Large intestine (tissue), 12 donors: ENCODE measurements at places on chromosomes 5 and 9.

DNA sequence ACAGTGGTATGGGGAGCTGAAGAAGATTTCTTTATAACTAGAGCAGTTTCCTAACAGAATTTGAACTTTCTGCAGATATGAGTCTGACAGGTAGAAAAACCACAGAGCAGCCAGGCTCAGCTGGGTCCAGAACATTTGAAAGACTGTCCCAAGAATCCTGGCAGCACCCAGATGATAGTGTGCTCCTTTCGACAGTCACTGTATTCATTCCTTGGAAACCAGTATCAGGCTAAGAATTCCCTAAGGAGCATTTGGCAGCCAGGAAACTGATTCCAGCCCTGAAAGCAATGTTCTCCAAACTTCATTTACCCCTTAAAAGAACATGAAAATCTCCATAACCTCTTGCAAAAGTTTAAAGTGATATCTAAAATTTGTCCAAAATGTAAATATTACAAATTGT, 123.0 kb upstream of the MTAP start:
- no peak for DNase-seq

GRCh38 chr9:90815944-90816357, 14.3 kb downstream of the SYK start:
- DNase-seq: no peak

GRCh38 chr5:103469288-103470040, 93.1 kb downstream of the NUDT12 start:
- peak; percentile 73 for DNase-seq

- DNase-seq: peak; percentile 52
Measured at GRCh38 chr5:124512952-124513632, 233.3 kb downstream of the ZNF608 start.

GRCh38 chr5:160921423-160922285, 69.6 kb upstream of the ATP10B start:
- DNase-seq: peak; percentile 79

- DNase-seq: no peak
Measured at GRCh38 chr9:15714746-15715145, 161.9 kb downstream of the CCDC171 start.

- no peak for DNase-seq
Measured at GRCh38 chr9:68626526-68626925, 78.5 kb upstream of the PIP5K1B start.

- DNase-seq: no peak
Measured at GRCh38 chr5:102670224-102670836, 84.8 kb upstream of the PAM start.

- no peak for DNase-seq
Measured at GRCh38 chr5:6656680-6657079, 23.4 kb downstream of the SRD5A1 start.

GRCh38 chr9:117073539-117074341, 341.1 kb downstream of the ASTN2 start:
- no peak for DNase-seq

- no peak for DNase-seq
Measured at GRCh38 chr5:59218424-59219045, 635.7 kb downstream of the RAB3C start.

DNA sequence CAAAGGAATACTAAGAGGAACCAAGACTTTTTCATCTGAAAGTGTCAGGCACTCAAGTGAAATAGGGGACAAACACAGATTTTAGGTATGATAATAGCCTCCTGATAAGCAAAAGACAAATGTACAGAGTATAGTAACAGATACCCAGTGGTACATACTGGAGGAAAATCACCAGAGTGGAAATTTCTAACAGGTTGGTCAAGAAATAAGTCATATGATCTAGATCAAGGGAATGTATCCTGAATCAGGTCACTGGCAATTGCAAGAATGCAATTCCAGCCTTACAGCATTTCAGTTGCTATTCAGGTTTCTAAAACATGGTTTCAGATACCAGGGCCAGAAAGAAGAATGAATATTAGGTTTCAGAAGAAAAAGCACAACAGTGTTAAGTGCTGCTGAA, 82.2 kb upstream of the SLCO6A1 start:
- no peak for DNase-seq

- peak; percentile 73 for DNase-seq
Measured at GRCh38 chr5:115532517-115532916, 12.1 kb downstream of the FEM1C start.

- no peak for DNase-seq
Measured at GRCh38 chr9:104808035-104808614, 44.2 kb downstream of the NIPSNAP3B start.

GRCh38 chr9:33993104-33993503, 55.6 kb downstream of the UBAP2 start:
- DNase-seq: no peak

- peak; percentile 35 for DNase-seq
Measured at GRCh38 chr5:170265522-170265921, 32.1 kb downstream of the LCP2 start.

GRCh38 chr5:131589510-131590348, 45.3 kb downstream of the RAPGEF6 start:
- DNase-seq: peak; percentile 85

DNA sequence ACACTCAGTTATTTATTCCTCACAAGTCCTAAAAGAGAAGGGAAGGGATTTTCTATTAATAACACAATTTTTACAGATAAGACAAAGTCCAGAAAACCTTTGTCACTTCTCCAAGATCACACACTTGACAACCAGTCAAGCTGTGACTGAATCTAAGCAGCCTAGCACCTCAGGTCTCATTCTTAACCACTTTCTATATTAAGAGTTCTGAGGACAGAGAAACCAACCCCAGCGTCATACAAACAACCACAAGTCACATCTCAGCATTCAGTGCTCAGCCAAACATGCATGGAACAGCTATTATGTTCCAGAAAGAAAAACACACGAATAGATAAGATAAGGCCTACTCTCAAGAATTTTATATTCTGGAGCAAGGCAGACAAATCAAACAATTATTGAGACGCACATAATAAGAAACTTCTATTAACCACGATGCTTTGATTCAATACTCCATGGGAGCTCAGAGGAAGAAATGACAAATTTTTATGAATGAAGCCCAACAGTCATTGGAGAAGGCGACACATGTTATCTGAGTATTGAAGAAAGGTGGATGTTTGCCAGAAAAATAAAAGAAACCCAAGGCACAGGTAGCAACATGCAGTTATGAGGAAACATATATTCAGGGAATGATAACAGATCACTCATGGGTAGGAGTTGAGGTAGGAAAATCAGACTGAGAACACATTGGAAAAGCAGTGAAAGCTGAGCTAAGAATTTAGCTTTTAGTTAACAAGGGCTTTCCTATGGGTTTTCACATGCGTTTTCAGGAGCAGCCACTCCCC, 113.1 kb downstream of the HTR4 start:
- no peak for DNase-seq

GRCh38 chr5:168786147-168786546, 207.0 kb upstream of the PANK3 start:
- no peak for DNase-seq

- no peak for DNase-seq
Measured at GRCh38 chr5:94267350-94267899, 351.0 kb downstream of the KIAA0825 start.

DNA sequence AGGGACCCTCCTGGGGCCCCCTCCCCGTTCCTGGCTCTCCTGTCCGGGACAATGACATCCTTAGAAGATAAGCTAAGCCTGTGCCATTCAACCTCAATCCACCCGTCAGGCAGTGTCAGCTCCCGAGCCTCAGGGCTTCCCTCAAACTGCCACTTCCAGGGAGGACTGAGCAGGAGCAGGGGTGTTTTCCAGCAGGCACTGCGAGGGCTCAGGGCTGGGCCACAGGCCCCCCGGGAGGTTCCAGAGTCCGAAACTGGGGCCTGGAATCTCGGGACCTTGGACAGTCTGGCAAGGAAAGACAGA, 26.2 kb downstream of the LHX3 start:
- DNase-seq: no peak

GRCh38 chr9:95874303-95874988, 1.0 kb upstream of the ERCC6L2 start:
- no peak for DNase-seq
